NCI-H2029 treated with DMSO at 0.1 percent for 48 hours (cell line): ENCODE measurements at places on chromosomes 12 and 14.

- DNase-seq, result no peak
Measured at GRCh38 chr14:90613453-90613852, 202.8 kb downstream of the TTC7B start.

DNA sequence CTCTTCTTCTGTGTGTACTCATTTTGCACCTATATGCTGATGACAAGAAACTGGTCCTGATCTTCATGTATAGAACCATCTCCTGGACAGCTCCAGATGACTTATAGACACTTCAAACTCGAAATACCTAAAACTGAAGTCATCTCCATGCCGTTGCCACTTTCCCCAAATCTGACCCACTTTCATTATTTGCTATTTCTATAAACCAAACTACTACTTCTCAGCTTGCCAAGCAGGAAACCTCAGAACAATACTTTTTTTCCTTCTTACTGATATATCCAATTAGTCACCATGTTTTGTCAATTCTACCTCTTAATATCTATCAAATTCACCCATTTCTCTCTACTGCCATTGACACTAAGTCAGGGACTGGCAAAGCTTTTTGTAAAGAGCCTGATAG lies 14.8 kb downstream of the SGPP1 start:
- DNase-seq, result no peak

DNA sequence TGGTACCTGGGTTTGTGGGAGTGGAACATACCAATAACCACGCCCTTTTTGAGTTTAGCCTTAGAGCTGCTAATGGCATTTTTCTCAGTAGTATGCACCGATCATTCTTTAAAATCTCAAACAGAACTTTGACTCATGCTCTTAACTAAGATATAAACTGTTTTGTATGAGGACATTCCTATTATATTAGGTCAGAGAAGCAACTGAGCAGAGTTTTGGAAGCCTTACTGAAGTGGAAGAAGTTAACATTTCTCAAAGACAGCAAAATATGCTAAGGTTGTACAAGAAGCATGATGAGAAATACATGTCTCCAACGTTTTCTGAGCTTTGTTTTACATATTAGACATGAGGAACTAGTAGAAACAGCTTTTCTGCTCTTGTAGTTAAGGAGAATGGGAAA lies 819.2 kb downstream of the FSCB start:
- no peak for DNase-seq

GRCh38 chr12:49347311-49348193 lies 864 bp downstream of the DNAJC22 start:
- peak; percentile 58 for DNase-seq

GRCh38 chr14:51228890-51229289 lies 11.2 kb upstream of the TMX1 start:
- DNase-seq, result no peak
